Stimulated activated CD8-positive, alpha-beta memory T cell treated with anti-CD3 and anti-CD28 coated beads, Interleukin-7, amount 100 ng/mL, for 24 hours (primary cell): ENCODE measurements at places on chromosomes 5 and 9.

- DNase-seq, result no peak
Observed at GRCh38 chr9:134419000-134419683, 92.9 kb downstream of the RXRA start.

DNA sequence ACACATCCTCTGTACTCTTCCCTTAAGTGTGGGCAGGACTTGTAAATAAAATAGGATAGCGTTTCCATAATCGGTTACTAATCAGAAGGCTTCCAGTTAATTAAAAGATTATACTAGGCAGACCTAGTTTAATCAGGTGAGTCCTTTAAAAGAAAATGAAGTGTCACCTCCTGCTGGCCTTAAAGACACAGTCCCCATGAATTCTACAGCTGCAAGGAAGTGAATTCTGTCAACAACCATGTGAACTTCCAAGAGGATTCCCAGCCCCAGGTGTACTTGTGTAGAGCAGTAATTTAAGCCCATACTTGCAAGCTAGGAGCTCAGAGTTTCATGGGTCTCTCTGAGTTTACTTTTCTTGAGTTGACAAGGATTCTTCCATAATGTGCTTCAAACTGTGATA, 918.3 kb downstream of the DTWD2 start:
- DNase-seq, result no peak

- no peak for DNase-seq
Observed at GRCh38 chr5:58453306-58453705, 6.6 kb downstream of the PLK2 start.

GRCh38 chr5:102270036-102270435, 26.0 kb downstream of the SLCO4C1 start:
- no peak for DNase-seq

DNA sequence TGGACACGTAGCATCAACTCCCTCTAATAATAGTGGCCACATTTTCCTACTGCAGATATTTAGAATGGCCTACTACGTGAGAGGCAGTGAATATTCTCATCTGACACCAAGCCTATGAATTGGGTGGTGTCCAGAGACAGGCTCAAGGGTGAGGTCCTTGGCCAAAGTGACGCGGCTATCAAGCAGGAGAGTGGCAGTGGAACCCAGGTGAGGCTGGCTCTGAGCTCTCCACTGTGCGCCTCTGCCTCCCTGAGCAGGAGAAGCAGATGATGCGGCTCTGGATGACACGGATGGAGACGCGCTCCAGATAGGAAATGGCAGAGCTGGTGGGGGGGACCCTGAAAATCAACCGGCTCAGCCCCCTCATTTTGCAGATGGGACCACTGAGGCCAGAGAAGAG, 69.7 kb downstream of the CFAP77 start:
- DNase-seq, result no peak

GRCh38 chr9:9623506-9623905, 989.3 kb downstream of the PTPRD start:
- DNase-seq, result no peak

DNA sequence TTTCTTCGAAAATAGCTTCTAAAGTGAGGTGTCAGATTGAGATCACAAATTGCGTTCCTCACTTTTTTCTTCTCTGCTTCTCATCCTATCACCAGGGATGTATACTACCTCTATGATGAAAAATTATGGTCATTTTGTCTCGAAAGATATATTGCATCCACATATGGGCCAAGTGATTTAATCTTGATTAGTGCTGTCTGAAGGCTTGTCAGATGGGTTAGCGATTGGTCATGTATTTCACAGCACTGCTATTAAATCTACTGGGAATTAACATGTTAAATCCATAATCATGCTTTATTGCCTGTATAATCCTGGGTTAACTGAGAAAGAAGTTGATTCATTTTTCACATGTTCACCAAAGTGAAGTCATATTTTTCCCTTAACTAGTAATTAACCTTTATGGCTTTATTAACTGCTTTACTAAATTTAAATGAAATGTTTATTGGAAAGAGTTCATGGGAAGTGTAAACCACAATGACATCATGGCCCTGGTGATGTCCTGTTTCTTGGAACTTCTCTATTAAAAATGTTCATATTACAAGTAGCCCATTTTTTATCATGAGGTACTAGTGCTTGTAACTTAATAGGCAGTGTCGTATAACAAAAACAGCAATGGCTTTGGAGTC, 193.3 kb downstream of the SMC2 start:
- no peak for DNase-seq

DNA sequence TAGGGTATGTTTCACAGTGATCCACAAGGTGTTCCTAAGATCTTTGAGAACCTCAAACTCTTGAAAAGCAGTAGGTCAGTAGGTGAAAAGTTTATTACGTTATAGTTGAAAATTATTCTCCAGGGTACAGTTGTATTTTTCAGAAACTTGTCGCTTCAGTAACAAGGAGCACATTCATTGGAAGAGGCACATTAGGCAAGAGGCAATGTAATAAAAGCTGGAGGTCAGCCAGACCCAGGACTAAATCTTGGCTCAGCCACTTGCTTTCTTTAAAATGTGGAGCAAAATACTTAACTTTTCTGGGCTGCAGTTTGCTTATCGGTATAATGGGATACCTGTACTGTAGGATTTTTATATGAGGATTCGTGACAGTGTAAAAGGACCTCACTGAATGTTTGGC, 45.6 kb downstream of the TLE4 start:
- no peak for DNase-seq

GRCh38 chr5:150256410-150257064, 33.0 kb downstream of the CAMK2A start:
- DNase-seq, result no peak

- DNase-seq, result no peak
Observed at GRCh38 chr9:17876687-17877086, 297.8 kb downstream of the SH3GL2 start.
